Astrocyte of the cerebellum (primary cell): ENCODE measurements at places on chromosomes 16 and 17.
A peak's percentile ranks its signal among the peaks of the same experiment; 100 is the strongest.

GRCh38 chr17:15957206-15957605, 12.3 kb downstream of the ADORA2B start:
- DNase-seq = no peak

- peak; percentile 49 for DNase-seq
These were observed 26.3 kb downstream of the ARHGAP23 start for GRCh38 chr17:38454532-38454931.

DNA sequence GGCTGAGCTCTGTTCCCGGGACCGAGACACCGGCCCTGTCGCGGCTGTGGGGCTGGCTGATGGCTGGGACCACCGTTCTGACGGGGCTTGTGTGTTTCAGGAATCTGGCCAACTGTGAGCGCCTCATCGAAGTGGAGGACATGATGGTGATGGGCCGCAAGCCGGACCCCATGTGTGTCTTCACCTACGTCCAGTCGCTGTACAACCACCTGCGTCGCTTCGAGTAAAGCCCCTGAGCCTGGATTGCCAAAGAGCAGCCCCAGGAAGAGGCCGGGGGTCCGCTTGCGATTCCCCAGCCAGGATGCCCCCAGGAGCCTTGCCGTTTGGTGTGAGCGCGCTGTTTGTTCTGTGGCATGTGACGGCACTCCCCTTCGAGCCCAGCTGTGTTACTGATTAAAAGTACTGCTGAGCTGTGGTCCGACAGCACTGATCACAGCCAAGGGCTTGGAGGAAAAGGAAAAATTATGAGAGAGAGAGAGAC, 23.0 kb downstream of the SMTNL2 start:
- DNase-seq = no peak

GRCh38 chr17:31297090-31297489, at the start of gene OMG:
TSS of gene OMG (minus strand) at chr17:31297239. CDS start at chr17:31296331, 908 bp downstream.
- no peak for DNase-seq
